ENCODE measurements at places on chromosomes 4 and X. TPM values are rescaled to one million over a fixed set of nuclear protein-coding genes. Genes with fewer than 3 reads are reported as not detected.

GRCh38 chrX:134541906-134542305 lies 81.9 kb downstream of the HPRT1 start:
- no peak for DNase-seq

DNA sequence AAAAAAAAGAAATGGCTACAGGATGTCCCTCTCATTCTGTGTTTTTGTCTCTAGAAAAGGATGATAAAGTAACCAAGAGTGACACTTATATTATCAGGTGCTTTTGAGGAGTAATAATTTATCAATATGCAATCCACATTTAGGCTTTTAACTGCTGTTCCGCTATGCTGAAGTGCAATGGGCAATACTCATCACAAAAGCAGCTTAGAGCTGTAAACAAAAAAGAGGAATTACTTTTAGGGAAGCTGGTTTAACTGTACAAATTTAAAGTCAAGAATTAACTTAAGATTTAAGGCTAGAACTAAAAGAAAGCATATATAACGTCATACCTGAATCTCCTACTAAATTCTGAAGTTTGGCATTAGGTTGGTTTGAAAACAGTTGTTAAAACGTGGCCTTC lies 93.5 kb upstream of the DDX3X start:
- no peak for DNase-seq

- DNase-seq = peak; percentile 7
These were observed 82.4 kb downstream of the MTNR1A start for GRCh38 chr4:186472948-186473347.

DNA sequence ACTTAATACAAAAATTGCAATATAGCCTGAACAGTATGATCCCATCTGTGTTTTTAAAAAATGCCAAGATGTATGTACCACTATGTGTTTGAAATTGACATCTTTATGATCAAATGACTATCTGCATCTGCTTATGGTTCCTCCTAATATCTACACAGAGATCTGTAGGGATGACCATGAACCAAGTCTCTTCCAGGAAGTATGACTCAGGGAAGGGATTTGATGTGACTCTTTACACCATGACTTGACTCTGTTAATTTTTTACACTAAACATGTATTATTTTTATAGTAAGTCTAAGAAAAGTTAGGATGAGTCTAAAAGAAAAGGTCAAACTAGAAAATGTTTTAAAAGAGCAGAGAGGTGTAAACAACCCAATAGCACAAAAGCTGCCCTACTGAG lies 164.0 kb downstream of the SH3KBP1 start:
- no peak for DNase-seq

DNA sequence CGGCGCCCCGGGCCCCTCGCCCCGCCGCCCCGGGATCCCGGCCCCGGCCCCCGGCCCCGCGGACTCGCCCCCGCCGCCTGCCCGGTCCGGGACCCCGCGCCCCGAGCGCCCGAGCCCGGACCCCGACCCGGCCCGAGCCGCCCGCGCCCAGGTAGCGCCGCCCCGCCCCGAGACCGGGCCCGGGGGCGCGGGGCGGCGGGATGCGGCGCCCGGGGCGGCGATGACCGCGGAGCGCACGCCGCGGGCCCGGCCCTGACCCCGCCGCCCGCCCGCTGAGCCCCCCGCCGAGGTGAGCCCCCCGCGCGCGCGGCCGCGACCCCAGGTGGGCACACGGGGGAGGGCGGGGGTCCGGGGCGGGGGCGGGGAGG lies 224 bp downstream of the FGFRL1 start:
- DNase-seq = no peak

DNA sequence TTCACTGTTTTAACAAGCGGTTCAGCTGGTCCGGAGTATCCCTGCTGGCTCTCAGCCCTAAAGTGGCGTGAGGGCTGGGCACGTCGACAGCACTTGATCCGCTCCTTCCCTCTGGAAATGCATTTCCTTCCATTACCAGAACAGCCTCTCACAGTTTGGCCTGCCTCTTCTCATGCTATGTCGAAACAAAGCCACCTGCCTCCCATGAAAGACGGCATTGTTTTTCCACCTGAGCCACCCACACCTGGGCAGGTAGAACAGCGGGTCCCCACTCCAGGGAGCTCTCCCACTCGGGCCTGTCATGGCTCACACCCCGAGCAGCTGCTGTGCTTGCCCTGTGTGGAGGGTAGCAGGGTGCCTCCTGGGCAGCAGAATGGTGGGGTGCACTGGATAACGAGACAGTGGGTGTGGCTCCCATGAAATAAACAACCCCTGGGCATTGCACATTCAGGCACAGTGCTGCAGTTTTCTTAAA lies 86.2 kb downstream of the FHDC1 start:
- no peak for DNase-seq

DNA sequence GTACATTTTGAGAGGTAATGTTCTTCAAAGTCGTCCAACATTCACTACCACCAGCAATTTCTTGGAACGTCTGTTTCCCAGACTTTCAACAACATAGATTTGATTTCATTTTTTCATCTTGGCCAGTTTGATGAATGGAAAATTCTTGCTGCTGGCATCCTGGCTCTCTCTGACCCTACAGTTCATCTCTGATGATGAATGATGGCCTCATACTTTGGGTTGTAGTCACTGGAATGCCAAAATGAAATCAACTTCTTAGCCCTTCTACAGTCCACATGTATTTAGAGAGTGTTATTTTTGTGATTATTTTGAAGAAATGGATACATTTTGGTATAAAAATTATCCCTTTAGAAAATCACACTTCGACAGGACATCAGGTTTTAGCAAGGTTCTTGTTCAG lies 8.8 kb downstream of the CHST7 start:
- DNase-seq = no peak

- DNase-seq = peak; percentile 81
These were observed 118.0 kb upstream of the EDNRA start for GRCh38 chr4:147362938-147363337.

CFP gene
- 2.5 TPM for total RNA-seq

KIAA1210 gene
- 0.10 TPM for total RNA-seq

SSX4B gene
- total RNA-seq = not detected
